ENCODE measurements at places on chromosomes 4 and X.
A peak's percentile ranks its signal among the peaks of the same experiment; 100 is the strongest.

DNA sequence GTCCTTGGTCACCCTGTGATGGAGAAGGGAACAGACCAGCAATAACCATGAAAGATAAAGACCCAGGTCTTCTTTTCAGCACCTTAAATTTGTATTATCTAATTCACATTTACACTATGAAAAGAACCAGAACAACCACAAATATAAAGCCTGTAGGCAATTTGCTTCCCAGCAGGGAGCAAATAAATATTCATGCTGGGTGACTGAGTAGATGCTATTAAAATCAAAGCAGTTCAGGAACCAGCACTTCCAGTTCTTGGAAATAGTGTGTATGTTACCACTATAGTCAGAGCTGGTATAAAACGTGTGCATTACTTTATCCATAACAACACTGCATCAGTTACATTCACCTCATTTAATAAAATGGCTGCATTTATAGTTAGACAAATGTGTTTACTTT, 177.8 kb upstream of the ETNPPL start:
- H3K4me3 ChIP-seq = no peak overlapping the region
- H3K36me3 ChIP-seq = no peaks in the 10 kb centered on the region
- H3K4me1 ChIP-seq = no peaks in the 10 kb centered on the region
- H3K27ac ChIP-seq = no peak overlapping the region

DNA sequence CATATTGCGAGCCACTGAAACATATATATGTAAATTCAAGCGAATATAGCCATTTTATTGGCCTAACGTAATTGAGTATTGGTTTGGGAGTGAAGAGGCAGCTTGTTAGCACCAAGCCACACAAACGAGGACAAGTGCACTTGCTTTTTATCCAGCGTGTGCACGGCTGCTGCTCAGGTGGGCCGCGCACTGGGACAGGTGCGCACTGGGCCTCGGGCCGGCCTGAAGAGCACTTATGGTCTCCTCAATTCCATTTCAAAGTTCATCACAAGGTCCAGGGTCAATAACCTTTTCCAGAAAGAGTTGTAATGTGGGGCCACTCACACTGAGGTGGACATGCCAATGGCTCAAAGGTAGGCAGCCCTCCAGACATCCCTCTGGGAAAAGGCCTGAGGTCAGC, 95.9 kb downstream of the ATP8A1 start:
- no peaks in the 10 kb centered on the region for H3K27me3 ChIP-seq
- H3K4me1 ChIP-seq = no peaks in the 10 kb centered on the region
- H3K27ac ChIP-seq = no peak overlapping the region
- H3K36me3 ChIP-seq = peaks cover 6% of the 10 kb centered on the region
- no peak overlapping the region for H3K4me3 ChIP-seq

DNA sequence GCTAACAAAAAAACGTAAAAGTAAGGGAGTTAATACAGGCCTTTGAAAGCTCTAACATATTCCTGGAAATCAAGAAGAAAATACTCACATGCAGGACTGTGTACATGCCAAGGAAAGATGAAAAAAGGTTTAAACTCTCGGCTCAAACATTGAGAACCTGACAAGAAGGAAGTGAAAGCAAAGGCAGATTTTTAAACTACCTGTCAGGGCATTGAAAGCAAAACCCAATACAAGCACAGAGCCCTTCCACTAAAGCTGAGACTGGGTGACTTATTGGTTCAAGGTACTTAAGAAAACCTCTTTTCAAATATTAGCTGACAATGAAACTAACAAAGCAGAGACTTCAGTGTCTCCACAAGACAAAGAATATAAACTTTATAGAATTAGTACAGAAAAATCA, 313.0 kb upstream of the GRID2 start:
- no peaks in the 10 kb centered on the region for H3K27me3 ChIP-seq
- H3K4me1 ChIP-seq = no peaks in the 10 kb centered on the region
- no peaks in the 10 kb centered on the region for H3K36me3 ChIP-seq
- H3K4me3 ChIP-seq = no peak overlapping the region
- DNase-seq = no peak

GRCh38 chr4:168152837-168153500, 60.6 kb downstream of the ANXA10 start:
- no peaks in the 10 kb centered on the region for H3K27me3 ChIP-seq
- H3K27ac ChIP-seq = no peak overlapping the region
- no peaks in the 10 kb centered on the region for H3K4me1 ChIP-seq
- H3K36me3 ChIP-seq = no peaks in the 10 kb centered on the region
- no peak overlapping the region for H3K4me3 ChIP-seq
- no peak for DNase-seq

DNA sequence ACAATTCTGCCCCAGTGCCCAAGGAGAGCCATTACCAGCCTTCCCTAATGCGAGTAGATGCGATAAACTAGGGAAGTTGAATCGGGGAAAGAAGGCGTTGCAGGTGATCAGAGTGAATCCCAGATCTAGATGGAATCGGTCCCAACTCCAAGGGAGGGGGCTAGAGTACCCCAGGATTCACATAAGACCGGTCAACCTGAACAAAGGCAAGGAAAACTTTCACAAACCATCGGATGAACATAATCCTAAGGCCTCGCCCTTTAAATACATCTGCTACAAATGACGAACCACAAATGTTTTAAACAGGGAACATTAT, 11.2 kb upstream of the ZCCHC13 start:
- no peaks in the 10 kb centered on the region for H3K4me1 ChIP-seq
- peak overlapping the region; percentile 88 for H3K4me3 ChIP-seq
- no peaks in the 10 kb centered on the region for H3K36me3 ChIP-seq
- no peak for DNase-seq

- H3K4me3 ChIP-seq = no peak overlapping the region
- no peak for DNase-seq
- no peak overlapping the region for H3K27ac ChIP-seq
- no peaks in the 10 kb centered on the region for H3K27me3 ChIP-seq
Measured at GRCh38 chr4:104677116-104677515, 182.4 kb upstream of the CXXC4 start.

GRCh38 chrX:108439961-108440696, 491 bp downstream of the COL4A5 start:
- DNase-seq = no peak
- H3K4me3 ChIP-seq = no peak overlapping the region
- H3K4me1 ChIP-seq = no peaks in the 10 kb centered on the region

- no peak for DNase-seq
- no peaks in the 10 kb centered on the region for H3K4me1 ChIP-seq
- H3K36me3 ChIP-seq = no peaks in the 10 kb centered on the region
- no peaks in the 10 kb centered on the region for H3K27me3 ChIP-seq
Measured at GRCh38 chrX:31449081-31449480, 377.2 kb upstream of the FTHL17 start.

DNA sequence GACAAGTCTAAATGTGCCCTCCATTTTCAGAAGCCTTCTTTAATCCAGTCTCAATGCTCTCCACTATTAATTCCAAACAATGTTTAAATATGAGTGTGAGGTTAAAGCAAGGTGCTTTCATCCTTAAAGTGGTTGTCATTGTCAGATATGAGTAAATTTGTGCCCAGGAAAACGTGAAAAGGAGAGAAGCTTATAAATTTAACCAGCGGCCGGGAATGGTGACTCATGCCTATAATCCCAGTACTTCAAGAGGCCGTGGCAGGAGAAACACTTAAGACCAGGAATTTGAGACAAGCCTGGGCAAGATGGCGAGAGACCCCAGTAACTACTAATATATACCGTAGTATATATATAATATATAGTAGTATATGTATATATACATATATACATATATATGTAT, 270.0 kb downstream of the ARHGAP24 start:
- no peak overlapping the region for H3K4me3 ChIP-seq
- no peaks in the 10 kb centered on the region for H3K36me3 ChIP-seq
- no peaks in the 10 kb centered on the region for H3K4me1 ChIP-seq

DNA sequence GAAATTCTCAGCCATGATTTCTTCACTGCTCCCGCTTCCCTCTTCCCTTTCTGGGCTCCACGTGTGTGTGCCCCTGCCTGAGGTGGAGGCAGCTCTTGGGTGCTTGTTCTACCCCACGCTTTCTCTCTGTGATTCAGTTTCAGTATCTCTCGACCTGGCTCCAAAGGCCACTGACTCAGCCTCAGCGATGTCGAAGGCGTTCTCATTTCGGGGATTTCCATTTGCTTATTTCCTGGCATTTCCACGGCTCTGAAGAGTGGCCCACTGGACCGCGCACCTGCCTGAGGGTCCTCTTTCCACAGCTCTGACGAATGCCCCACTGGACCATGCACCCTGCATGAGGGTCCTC, 52.4 kb downstream of the GAK start:
- no peaks in the 10 kb centered on the region for H3K27me3 ChIP-seq
- H3K4me3 ChIP-seq = peak overlapping the region; percentile 45
- H3K4me1 ChIP-seq = peaks cover 24% of the 10 kb centered on the region
- peak overlapping the region; percentile 41 for H3K27ac ChIP-seq

DNA sequence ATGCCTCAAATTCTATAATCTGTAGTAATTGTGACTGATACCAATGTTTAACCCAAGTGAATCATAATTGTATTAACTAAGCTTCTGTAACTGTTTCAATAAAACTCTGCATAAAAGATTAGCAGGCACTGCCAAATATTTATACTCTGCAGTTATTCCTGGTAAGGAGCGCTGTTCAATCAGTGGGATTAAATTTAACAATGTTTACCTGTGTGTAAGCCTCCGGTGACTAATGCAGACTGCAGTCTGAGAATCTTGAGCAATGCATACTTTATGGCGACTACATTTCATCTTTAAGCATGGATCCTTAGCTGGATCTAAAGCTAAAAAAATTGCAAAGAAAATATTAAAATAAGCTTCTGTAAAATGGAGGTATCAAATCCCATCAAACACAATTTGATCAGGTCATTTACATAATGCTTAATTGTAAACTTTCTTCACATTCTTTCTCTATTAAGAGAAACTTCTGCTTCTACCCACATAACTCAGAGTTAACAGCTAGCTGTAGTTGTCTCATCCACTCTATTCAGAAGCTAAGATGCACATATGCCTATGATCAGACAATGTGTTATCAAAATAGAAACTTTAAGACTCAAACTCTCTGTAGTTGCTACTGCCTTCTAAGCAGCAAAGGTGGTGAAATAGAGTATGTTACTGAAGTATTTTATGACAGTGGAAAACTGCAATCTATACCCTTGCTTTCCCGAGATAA, 234.0 kb downstream of the SPOCK3 start:
- no peaks in the 10 kb centered on the region for H3K4me1 ChIP-seq
- H3K4me3 ChIP-seq = no peak overlapping the region
- no peak overlapping the region for H3K27ac ChIP-seq
- H3K27me3 ChIP-seq = no peaks in the 10 kb centered on the region
- no peak for DNase-seq

DNA sequence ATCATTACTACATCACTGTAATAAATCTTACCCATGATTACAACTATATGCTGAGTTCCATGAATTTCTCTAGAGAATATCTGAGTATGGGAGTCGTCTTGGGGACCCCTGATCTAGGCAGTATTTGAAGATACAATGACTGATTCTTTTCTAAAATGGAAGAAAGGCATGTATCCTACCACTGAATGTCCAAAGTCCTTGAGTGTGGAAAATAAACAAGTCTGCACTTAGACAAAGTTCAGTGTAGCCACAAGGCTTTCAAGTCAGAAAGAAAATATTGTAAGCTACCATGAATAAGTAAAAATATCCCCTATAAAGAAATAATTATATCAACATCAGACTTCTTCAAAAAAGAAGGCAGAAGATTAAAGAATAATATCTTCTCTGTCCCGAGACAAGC, 42.4 kb downstream of the ZNF674 start:
- H3K4me1 ChIP-seq = no peaks in the 10 kb centered on the region
- no peaks in the 10 kb centered on the region for H3K27me3 ChIP-seq
- H3K27ac ChIP-seq = no peak overlapping the region
- H3K36me3 ChIP-seq = no peaks in the 10 kb centered on the region
- no peak for DNase-seq

- no peaks in the 10 kb centered on the region for H3K27me3 ChIP-seq
- H3K36me3 ChIP-seq = no peaks in the 10 kb centered on the region
- DNase-seq = no peak
- H3K27ac ChIP-seq = peak overlapping the region; percentile 46
Measured at GRCh38 chr4:185142564-185142911, 528 bp upstream of the SLC25A4 start.

DNA sequence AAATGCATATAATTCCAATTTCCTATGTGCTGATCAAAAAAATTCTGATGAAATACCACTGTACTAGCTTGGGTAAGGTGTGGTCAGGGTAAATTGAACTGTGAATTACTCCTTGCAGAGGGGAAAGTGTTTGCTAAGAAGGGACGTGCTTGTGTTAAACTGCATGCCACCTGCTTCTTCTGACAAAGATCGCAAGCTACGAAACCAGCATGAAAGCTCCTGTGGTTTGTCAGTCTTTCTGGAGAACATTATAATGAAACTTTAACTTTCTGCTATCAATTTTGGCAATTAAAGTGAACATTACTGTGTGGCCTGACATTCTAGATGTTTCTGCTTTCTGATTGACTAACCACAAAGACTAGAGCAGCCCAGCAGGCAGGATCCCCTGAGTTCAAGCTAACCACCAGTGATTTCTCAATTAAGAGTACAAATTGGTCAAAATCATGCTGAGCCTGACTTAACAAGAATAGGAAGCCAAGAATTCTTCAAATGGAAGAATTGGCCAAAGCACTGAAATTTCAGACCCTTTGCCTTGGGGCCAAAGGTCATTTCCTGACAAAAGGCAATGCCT, 239.0 kb downstream of the SLITRK2 start:
- H3K36me3 ChIP-seq = no peaks in the 10 kb centered on the region
- DNase-seq = no peak
- no peaks in the 10 kb centered on the region for H3K27me3 ChIP-seq
- H3K4me3 ChIP-seq = no peak overlapping the region
- H3K27ac ChIP-seq = no peak overlapping the region

- no peak for DNase-seq
- no peaks in the 10 kb centered on the region for H3K36me3 ChIP-seq
- no peaks in the 10 kb centered on the region for H3K27me3 ChIP-seq
- no peak overlapping the region for H3K27ac ChIP-seq
- no peaks in the 10 kb centered on the region for H3K4me1 ChIP-seq
- no peak overlapping the region for H3K4me3 ChIP-seq
Measured at GRCh38 chrX:72478351-72478750, 94.3 kb downstream of the HDAC8 start.

GRCh38 chr4:94834501-94834900, 76.7 kb downstream of the BMPR1B start:
- no peaks in the 10 kb centered on the region for H3K27me3 ChIP-seq
- H3K4me3 ChIP-seq = no peak overlapping the region
- no peaks in the 10 kb centered on the region for H3K4me1 ChIP-seq
- no peak overlapping the region for H3K27ac ChIP-seq

DNA sequence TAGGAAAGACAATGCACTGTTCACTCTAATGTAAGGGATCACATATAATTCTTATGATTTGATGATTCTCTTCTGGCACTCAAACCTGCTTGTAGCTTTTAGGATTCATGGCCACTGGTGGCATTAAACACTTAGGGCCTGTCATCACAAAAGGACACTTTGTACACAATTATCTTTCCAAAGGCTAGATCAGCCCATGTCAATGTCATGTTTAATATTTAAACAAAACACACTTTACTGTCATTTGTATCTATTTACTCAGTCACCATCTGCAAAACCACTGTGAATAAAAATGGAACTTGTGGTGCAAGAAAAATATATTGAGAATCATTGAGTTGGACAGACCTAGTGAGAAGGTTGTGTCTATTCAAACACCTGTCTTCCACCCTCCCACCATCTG, 83.6 kb upstream of the TTC29 start:
- no peak overlapping the region for H3K27ac ChIP-seq
- no peaks in the 10 kb centered on the region for H3K4me1 ChIP-seq
- no peaks in the 10 kb centered on the region for H3K36me3 ChIP-seq
- H3K27me3 ChIP-seq = no peaks in the 10 kb centered on the region
- no peak overlapping the region for H3K4me3 ChIP-seq

Data from CD8-positive, alpha-beta memory T cell (primary cell).